Left colon (tissue), 2 donors: ENCODE measurements at places on chromosomes 12 and 14. TPM values are rescaled to one million over a fixed set of nuclear protein-coding genes. Genes with fewer than 3 reads are reported as not detected.

- DNase-seq = no peak
Observed at GRCh38 chr12:97299847-97300246, 162.8 kb upstream of the RMST start.

GRCh38 chr12:48767047-48767446 is 21.8 kb downstream of the ADCY6 start:
- DNase-seq = no peak

- DNase-seq = no peak
Observed at GRCh38 chr12:88957358-88957757, 377.1 kb upstream of the KITLG start.

DNA sequence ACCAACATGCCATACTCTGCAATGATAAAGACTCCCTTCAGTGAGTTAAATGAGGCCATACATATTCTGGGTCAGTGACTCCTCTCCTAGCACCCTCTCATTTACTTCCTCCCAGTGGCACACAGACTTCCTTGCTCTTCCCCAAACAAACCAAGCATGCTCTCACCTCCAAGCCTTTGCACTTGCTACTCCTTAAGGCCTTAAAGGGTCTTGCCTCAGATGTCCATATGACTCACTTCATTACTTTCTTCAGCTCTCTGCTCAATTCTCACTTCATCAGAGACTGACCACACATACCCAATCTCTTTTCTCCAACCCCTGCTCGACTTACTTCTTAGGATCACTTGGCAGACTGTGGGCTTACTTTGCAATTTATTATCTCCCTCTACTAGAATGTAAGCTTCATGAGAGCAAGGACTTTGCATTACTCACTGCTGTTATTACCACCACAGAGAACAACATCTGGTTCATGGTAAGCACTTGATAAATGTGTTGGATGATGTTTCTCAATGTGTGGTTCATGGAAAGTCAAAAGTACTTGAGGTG is 22.8 kb downstream of the DDX24 start:
- no peak for DNase-seq

DNA sequence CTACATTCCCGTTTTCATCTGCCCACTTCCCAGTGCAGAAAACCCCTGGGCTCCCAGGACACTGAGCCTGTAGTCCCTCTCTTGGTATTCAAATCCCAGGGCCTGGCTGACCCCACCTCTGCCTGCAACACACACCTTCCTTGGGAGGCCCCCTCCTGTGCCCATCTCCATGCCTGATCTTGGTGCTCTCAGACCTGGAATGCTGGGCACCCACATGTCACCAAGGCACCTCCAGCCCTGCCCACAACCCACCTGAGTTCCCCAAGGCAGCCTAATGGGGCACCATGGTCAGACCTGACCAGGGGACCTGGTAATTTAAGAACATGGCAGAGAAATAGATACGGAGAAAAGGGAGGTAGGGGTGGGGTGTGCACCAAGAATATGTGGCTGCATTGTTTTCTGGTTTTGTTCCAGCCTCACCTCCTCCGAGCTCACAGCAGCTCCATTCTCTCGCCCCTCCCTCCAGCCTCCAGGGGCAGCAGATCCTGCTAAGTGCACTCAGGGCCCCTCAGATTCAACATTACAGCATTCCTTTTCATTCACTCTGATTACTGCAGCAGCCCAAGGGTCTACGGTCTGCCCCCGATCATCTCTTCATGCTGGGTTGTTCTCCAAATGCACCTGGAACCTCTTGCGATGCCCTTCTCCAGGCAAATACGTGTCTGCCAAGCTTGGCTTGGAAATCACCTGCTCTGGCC is 9.2 kb upstream of the HSP90AA1 start:
- DNase-seq = no peak

DNA sequence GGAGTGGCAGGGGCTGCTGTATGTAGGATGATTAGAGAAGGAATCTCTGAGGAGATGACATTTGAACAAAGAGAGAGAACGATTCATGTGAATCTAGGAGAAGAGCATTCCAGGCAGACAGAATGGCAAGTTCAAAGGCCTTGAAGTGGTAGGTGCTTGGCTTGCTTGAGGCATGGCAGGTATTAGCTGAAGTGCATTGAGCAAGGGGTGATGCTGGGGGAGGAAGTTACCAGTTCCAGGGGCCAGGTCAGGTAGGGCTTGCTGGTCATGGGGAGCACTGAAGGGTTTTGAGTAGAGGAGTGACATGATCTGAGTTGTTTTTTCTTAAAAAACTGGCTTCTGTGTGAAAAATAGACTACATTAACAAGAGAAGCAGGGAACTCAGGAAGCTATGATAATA is 71.8 kb downstream of the SPATS2 start:
- no peak for DNase-seq

GRCh38 chr14:80447392-80447791 is 236.1 kb upstream of the DIO2 start:
- no peak for DNase-seq

DNA sequence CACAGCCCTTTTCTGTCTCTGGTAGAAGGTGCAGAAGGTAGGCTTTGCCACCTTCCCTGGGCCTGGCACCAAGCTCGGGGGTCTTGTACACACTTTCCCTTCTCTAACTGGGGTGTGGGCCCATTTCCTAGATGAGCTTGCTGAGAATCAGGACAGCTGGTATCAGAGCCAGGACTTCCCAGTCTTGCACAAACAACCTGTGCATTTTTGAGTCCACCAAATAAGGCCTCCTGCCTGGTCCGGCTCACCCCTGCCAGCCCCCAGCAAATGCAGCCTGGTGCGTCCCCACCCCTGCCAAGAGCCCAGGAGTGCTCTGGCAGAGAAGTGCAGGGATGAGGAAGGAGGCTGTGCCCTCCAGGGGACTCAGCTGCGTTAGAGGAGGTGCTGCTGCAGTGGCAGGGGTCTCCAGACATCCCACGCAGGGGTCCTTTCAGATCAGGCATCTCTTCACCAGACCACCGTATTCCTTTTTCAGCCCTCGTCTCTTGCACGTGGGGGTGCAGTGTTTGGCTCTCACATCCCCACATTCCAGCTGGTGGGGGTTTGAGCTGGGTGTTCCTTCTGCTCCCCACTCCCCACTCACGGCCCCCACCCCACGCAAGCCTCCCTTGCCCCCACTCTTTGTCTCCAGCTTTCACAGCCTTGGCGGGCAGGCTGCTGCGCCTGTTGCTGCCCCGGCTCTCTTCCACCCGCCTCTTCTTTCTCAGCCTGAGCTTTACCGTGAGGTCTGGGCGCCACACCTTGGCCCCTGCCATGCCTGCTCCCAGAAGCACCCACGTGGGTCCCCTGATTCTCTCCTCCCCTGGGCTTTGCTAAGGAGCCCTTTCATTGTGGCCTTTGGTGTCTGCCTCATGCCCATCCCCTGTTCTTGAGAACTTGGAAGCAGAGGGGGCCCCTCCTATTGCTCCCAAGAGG is 32.3 kb downstream of the MEG3 start:
- DNase-seq = no peak

GRCh38 chr12:91990525-91990924 is 155.1 kb downstream of the BTG1 start:
- no peak for DNase-seq

- DNase-seq = no peak
Observed at GRCh38 chr12:42588524-42589464, 752 bp downstream of the PRICKLE1 start.

DNA sequence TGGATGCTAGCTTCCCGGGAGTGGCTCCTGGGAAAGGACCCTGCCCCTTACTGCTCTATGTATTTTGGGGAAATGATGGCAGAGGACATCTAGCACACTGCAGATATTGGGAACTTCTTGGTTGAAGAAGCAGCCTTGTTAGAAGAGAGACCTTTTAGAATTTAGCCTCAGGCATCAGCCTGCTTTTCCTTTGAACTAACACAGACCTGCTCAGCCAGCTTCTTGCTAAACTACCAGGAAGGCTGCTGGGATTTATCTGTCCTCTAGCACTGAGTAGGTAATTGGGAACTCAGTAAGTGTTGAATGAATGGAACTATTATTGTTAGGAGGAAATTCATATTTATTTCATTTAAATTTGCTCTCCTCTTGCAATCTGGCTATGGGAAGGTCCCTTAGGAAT is 77.3 kb downstream of the DRAM1 start:
- DNase-seq = no peak

DNA sequence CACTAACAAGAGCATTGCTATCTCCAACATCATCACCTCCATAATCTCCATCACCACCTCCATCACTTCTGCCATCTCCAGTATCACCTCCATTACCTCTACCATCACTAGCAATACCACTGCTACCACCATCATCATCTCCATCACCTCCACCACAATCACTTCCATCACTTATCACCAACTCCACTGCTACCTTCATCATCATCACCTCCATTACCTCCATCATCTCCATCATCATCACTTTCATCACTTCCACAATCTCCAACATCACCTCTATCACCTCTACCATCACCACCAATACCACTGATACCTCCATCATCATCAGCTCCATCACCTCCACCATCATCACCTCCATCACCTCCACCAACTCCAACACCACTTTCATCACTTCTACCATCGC is 102.4 kb upstream of the TMEM132C start:
- no peak for DNase-seq

- DNase-seq = no peak
Observed at GRCh38 chr14:106506881-106507305, 980.5 kb downstream of the TMEM121 start.

DNA sequence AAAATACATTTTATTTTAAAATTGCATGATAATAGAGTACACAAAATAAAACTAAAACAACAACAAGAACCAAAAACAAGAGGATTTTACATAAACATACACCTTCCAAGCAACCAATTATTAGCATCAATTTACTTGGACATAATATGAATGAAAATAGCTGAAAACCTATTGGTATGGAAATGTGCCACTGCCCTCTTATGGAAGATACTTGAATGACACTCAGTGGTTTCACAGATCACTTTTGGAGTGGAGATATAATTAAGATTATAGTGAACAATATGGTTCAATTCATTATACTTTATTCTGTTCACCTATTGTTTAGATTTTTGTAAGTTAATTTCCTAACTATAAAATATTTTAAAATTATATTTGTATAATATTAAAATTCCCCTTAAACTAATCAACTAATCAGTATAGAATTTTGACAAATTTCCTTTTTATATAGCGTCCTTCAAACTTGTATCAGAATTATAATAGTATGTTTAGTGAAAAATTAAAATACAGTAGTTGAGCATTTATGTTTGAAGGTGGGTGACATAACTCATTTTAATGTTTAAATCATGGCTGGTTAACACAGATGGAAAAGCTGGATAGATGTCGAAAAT is 70.1 kb downstream of the SLC6A15 start:
- DNase-seq = no peak

GRCh38 chr12:69509308-69509736 is 39.1 kb downstream of the FRS2 start:
- DNase-seq = no peak

GRCh38 chr14:22887260-22887989 is 4.4 kb downstream of the REM2 start:
- DNase-seq = peak; percentile 64

DNA sequence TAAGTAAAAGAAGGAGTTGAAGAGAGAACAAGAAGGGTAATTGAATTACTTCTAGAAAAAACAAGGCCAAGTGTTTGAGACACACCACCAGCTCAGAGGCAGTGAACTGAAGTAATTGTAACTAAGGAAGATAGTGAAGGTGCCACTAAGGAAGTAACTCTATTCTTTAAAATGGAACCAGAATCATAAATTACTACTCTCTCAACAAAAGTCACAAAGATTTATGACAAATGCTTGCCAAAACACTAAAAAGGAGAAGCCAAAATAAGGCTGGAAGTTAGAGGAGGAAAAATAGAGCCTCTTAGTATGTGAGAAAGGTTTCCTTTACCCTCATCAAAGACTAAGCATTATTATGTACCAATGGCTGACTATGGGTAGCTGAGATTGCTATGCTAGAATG is 208.5 kb downstream of the MDGA2 start:
- no peak for DNase-seq

DNA sequence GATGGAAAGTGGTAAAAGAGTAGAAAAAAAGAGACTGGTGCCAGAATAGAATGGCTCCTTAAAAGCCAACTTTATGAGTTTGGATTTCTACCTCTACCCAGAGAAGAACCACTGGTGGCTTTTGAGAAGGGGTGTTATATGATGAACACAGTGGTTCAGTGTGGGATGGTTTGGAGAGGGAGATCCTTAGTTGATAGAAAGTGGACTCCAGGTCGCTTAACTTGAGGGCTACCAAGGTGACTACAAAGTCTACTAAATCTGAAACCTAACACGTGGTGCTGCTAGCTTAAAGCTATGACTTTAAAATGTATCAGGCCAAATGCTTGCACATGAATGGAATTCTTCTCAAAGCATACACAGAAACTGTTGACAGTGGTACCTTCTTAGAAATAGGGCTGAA is 8.4 kb downstream of the SPTB start:
- DNase-seq = no peak

DNA sequence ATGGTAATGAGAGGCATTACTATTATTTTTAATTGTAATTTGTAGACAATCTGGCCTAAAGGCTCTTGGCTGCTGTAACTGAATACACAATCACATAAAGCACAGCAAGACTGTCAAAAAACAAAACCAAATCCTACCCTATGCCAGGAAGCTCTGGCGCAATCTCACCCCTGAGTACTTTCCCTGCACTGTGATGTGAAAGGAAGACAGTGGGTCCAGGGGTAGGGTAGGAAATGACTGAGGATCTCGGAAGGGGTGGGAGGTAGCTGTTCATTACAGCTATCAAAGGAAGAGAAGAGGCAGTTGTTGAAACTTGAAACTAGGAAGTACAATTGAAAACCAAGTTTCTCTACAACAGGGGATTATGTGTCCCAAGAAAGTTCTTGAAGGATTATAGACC is 202.8 kb downstream of the ANO2 start:
- no peak for DNase-seq

DNA sequence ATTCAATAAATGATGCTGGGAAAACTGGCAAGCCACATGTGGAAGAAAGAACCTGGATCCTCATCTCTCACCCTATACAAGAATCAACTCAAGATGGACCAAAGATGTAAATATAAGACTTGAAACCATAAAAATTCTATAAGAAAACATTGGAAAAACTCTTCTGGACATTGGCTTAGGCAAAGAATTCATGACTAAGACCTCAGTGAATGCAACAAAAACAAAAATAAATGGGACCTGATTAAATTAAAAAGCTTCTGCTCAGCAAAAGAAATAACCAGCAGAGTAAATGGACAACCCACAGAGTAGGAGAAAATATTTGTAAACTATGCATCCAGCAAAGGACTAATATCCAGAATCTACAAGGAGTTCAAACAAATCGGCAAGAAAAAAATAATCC is 24.6 kb downstream of the ATG2B start:
- DNase-seq = no peak

SNAPC1 gene
- 2.2 TPM for total RNA-seq

TMED10 gene
- total RNA-seq = 333 TPM

KLRC4 gene
- not detected for total RNA-seq

WASHC3 gene
- 32.8 TPM for total RNA-seq

PAH gene
- total RNA-seq = not detected

LGALS3 gene
- 1,592 TPM for total RNA-seq

SLC5A8 gene
- 0.15 TPM for total RNA-seq

OTOGL gene
- total RNA-seq = not detected

OVCH1 gene
- not detected for total RNA-seq

LIN7A gene
- total RNA-seq = 2.6 TPM

CLEC6A gene
- total RNA-seq = not detected
